ENCODE measurements at places on chromosomes 7 and 10.

DNA sequence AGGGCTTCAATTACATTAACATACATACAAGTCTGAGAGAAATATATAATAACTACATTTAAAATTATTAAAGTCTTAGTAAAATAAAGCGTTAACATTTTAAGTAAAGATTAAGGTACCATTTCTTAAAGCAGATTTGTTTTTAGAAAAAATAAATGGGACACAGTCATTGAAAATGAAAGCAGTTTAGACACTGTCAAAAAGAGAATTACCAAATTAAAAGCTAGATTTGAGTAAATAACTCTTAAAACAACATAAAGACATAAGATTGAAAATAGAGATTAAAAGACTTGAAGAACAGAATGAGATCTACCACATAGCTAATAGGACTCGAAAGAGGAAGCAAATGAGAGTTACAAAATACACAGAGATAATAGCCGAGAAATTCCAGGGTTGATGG, 562.2 kb upstream of the FOXK1 start:
- no peak for DNase-seq

DNA sequence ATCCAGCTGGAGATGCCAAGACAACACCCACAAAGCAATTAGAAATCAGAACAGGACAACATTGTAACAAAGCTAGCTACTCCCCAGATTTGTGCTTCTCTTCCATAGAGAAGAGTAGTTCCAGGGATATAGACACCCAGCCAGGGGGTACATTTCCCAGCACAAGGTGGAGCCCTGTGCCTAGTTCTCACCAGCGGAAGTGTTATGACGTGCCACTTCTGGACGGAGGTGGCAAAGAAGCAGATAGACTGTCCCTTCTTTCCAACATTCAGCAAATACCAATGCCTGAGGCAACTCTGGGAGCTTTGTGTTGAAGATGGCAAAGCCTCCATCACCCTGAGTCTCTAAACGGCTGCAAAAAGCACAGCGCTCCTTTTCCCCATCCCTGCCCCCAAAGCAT, 23.4 kb upstream of the GSAP start:
- DNase-seq, result no peak

GRCh38 chr10:114996542-114996941, 58.5 kb downstream of the TRUB1 start:
- peak; percentile 17 for DNase-seq

DNA sequence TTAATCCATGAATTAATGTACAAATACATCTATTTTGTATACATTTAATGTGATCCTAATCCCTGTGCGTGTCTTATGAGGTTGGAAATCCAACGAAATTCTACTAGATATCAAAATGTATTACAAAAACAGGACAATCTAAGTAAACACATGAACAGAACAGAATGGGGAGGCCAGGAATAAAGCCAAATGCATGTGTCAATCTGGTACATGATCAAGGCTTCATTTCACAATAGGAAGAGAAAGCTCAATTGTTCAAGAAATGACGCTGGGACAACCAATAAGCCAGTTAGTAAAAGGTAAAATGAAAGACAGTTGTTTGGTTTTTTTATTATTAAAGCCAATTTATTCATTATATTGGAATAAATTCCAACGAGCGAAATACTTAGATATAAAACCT, 83.0 kb downstream of the COL13A1 start:
- DNase-seq, result no peak

GRCh38 chr10:124645467-124646095, 98.6 kb downstream of the FAM53B start:
- DNase-seq, result no peak

DNA sequence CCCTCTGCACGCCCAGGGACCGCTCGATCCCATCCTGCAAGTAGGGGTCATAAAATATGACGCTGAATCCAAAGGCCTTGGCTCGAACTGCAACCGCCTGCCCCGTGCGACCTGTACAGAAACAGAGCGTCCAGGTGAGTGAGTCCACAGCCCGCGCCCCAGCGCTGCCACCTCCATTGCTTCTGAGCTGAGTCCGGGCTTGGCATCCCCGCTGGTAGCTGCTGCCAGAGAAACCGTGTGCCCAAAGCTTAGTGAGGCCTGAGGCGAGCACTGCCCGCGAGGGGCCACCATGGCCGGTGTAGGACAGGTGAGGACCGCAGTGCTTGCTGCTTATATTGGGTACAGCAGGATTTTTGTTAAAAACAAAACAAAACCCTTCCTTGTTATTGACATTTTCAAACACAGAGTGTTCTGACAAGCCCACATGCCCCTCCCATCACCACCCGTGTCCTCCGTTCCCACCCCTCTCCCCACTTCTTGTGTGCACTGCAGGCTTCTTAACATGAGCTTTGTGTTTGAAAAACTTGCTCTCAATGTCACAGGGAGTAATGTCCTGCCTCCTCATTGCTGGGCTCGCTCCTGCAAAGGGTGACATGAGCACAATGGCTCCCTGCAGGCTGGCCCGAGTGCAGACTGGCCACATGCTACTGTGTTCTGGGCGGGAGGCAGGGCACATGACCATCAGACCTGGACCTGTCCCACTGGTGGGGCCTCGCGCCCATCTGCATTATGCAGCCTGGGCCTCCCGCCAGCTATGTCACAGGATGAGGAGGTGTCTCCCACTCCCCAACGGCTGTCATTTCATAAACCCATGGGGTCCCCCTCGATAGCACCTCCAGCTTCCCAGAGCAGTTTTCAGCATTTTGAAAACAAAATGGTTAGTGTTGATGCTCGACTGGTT, 52.9 kb downstream of the ZRANB1 start:
- DNase-seq, result no peak

- DNase-seq, result no peak
Measured at GRCh38 chr7:153406486-153406872, 645.7 kb upstream of the DPP6 start.

DNA sequence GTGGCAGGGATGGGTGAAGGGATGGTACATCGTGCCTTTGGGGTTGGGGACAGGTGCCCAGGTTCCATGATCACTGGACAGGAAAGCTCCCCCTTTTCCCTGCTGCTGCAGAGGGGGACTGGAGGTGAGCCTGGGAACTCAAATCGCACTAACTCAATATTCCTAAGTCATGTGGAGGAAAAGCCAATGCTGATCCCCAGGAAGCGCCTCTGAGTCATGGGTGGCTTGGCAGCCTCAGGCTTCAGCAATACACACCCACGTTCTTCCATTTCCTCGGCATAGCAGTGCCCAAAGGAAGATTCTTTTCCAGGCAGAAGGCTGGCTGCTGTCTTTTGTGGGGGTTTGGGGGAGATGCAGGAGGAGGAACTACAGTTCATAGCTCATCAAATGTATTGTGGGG, 165.8 kb downstream of the CCDC3 start:
- peak; percentile 65 for DNase-seq

GRCh38 chr7:36037121-36037662, 115.9 kb upstream of the EEPD1 start:
- DNase-seq, result peak; percentile 63

GRCh38 chr10:104309980-104310978, 28.0 kb downstream of the ITPRIP start:
- DNase-seq, result peak; percentile 74

- no peak for DNase-seq
Measured at GRCh38 chr7:55501611-55502010, 70.7 kb downstream of the VOPP1 start.
